ENCODE measurements at places on chromosomes 11 and 22. TPM values are rescaled to one million over a fixed set of nuclear protein-coding genes. Genes with fewer than 3 reads are reported as not detected.

DNA sequence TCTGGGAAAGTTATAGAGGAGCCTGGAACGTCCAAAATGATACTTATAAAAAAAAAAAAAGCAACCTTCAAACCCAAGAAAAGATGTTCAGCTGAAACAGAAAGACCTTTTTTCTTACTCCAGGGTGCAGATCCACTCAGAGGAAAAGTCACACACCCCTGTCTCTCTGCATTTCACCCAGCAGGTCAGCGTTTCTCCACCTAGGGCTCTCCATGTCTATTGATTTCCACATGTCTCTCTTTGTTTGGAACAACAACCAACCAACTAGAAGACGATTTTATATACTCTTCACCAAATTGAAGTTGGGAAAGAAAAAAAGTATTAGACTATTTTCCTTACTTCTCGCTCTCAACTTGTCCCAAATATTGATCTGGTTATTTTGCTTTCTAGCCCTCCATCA lies 42.2 kb upstream of the BLID start:
- DNase-seq: no peak

DNA sequence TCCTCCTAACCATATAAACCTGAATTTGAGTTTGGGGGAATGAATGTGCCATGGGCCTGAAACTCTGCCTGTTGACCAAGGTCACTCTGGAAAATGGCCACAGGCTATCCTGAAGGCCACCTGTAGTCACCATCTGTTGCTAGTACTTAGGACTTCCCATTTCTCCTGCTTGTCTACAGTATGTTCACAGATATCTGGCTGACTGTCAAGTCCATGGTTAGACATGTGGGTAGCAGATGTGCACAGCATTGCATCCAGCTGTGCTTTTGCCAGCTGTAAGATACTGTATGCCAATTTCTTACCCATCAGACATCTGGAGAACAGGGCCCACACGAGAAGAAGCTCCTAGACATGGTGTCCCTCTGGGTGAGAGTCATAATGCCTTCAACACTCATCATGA lies 475.4 kb downstream of the INSC start:
- no peak for DNase-seq

GRCh38 chr22:44354288-44354687 lies 41.5 kb upstream of the SHISAL1 start:
- DNase-seq: no peak

- DNase-seq: peak; percentile 94
Observed at GRCh38 chr22:50544078-50544745, 1.5 kb upstream of the KLHDC7B start.

DNA sequence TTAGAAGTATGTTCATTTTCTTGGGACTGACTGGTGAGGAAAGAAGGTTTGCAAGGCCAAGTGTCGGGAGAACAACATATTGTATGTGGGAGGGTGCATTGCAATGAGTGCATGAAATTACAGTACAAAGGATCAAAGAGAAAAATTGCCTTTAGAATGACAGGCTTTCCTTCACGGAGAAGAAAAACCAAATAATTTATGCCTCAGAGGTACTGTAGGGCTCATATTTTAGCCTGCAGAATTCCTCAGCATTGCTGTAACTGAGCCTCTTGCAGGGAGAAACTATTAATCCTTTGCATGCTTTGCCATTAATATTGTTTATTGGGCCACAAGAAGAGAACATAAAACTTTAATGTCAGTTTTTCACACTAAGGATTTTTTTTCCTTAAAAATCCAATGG lies 60.1 kb downstream of the LRRC4C start:
- no peak for DNase-seq

GRCh38 chr22:38753948-38754750 lies 1.6 kb downstream of the SUN2 start:
- no peak for DNase-seq

DNA sequence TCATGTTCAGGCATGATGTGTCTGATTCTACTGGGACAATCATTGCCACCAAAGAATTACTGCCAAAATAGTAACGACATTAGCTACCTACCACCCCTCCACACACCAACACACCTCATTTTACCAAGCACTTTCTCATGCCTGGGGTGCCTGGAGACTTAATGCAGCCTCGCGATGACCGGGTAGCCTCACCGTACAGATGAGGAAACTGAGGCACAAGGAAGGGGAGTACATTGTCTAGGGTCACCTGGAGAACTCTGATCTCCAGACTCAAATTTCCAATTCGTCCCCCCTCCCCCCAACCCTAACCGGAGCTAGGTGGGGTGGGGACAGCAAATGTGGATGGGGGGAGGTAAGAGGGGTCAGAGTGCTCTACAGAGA lies 2.7 kb upstream of the RTN4RL2 start:
- no peak for DNase-seq

- peak; percentile 94 for DNase-seq
Observed at GRCh38 chr11:2532704-2533586, 88.1 kb downstream of the KCNQ1 start.

Gene SLC22A6
- not detected for total RNA-seq

Gene VSIG2
- 1.2 TPM for total RNA-seq

Gene CABP7
- total RNA-seq: not detected

Gene SLC22A12
- not detected for total RNA-seq

Gene GPHA2
- total RNA-seq: not detected

Gene MED19
- 9.9 TPM for total RNA-seq

Gene OR10A2
- total RNA-seq: not detected

Gene CBLIF
- total RNA-seq: not detected
